ENCODE measurements at places on chromosomes 1 and 21. TPM values are rescaled to one million over a fixed set of nuclear protein-coding genes. Genes with fewer than 3 reads are reported as not detected.

The PPIAL4G gene
- not detected for total RNA-seq

The VHLL gene
- total RNA-seq: not detected

GRCh38 chr1:45038661-45039364 is 26.8 kb downstream of the UROD start:
- peaks cover 2% of the 10 kb centered on the region for H3K4me1 ChIP-seq
- no peaks in the 10 kb centered on the region for H3K36me3 ChIP-seq
- no peak overlapping the region for H3K4me3 ChIP-seq
- no peaks in the 10 kb centered on the region for H3K27me3 ChIP-seq
- no peak overlapping the region for H3K27ac ChIP-seq
- no peak for DNase-seq

- no peaks in the 10 kb centered on the region for H3K27me3 ChIP-seq
- H3K4me1 ChIP-seq: no peaks in the 10 kb centered on the region
- H3K4me3 ChIP-seq: no peak overlapping the region
- no peak for DNase-seq
- H3K36me3 ChIP-seq: no peaks in the 10 kb centered on the region
Observed at GRCh38 chr1:90291431-90292216, 296.7 kb downstream of the ZNF326 start.

The GSTM1 gene
- total RNA-seq: 19.5 TPM

The SPATA1 gene
- 0.61 TPM for total RNA-seq

DNA sequence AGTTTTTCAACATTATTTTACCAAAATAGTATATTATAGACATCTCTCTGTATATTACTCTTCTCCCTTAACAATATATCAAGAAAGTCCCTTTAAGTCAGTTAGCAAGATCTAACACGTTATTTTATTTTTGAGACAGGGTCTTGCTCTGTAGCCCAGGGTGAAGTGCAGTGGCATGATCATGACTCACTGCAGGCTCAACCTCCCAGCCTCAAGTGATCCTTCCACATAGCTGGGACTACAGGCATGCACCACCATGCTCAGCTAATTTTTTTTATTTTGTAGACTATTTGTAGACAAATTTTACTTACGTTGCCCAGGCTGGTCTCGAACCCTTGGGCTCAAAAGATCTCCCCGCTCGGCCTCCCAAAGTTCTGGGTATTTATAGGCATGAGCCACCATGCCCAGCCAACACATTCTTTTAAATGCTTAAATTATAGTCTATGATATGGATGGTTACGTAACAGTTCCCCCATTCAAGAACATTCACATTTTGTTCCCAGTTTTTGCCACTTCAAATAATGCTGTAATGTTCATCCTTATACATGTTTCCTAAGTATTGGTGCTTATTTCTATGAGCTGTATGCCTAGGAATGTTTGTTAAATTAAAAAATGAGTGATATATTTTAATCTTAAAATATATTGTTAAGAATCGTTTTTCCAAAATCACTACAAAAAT is 70.4 kb downstream of the TUT4 start:
- no peak overlapping the region for H3K27ac ChIP-seq
- peaks cover 8% of the 10 kb centered on the region for H3K36me3 ChIP-seq
- H3K27me3 ChIP-seq: no peaks in the 10 kb centered on the region
- no peak for DNase-seq

DNA sequence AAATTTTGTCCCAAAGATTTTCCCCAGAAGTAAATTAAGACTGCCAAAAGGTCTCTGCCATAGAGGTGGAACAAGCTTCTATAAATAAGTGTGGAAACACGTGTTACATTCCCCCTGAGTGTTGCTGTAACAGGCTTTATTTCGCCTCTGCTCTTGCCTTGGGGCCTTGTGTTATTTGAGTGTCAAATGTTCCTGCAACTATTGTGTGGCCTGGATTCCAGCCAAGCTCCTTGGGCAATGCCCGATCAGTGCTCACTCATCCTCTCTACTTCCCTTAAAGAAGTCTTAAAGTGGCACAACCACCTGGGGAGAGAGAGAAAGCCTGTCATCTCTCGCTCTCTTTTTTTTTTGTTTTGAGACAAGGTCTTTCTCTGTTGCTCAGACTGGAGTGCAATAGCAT is 156.7 kb downstream of the NR5A2 start:
- no peak overlapping the region for H3K27ac ChIP-seq
- H3K4me3 ChIP-seq: no peak overlapping the region
- peaks cover 21% of the 10 kb centered on the region for H3K36me3 ChIP-seq
- H3K4me1 ChIP-seq: no peaks in the 10 kb centered on the region
- H3K27me3 ChIP-seq: no peaks in the 10 kb centered on the region

- no peak overlapping the region for H3K27ac ChIP-seq
- DNase-seq: peak; percentile 83
- no peaks in the 10 kb centered on the region for H3K4me1 ChIP-seq
Observed at GRCh38 chr1:202625416-202626360, 84.6 kb downstream of the SYT2 start.

The SLC45A1 gene
- total RNA-seq: 0.63 TPM

Measured in H9 (cell line).